ENCODE measurements at places on chromosomes 5 and 9.

DNA sequence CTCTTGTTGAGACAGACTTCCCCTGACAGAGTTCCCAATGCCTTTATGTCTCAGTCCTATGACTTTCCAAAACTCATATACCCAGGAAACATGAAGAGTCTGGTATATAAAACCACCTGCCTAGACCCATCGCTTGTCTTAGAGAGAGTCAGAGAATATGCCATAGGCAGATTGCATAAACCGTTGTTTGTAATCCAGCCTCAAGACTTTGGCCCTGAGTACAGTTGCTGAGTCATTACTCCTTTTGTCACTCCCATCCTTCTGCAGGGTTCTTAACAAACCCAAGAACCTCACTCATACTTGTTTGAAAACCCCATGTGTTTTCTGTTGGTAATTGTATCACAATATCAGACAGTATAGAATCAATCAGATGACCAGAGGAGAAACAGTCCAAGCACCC, 616.3 kb downstream of the SLCO4C1 start:
- DNase-seq, result no peak

GRCh38 chr9:35814841-35815543, at the start of gene HINT2:
HINT2 (minus strand) TSS chr9:35815042; CDS start chr9:35814979, 63 bp downstream.
- DNase-seq, result peak; percentile 93

DNA sequence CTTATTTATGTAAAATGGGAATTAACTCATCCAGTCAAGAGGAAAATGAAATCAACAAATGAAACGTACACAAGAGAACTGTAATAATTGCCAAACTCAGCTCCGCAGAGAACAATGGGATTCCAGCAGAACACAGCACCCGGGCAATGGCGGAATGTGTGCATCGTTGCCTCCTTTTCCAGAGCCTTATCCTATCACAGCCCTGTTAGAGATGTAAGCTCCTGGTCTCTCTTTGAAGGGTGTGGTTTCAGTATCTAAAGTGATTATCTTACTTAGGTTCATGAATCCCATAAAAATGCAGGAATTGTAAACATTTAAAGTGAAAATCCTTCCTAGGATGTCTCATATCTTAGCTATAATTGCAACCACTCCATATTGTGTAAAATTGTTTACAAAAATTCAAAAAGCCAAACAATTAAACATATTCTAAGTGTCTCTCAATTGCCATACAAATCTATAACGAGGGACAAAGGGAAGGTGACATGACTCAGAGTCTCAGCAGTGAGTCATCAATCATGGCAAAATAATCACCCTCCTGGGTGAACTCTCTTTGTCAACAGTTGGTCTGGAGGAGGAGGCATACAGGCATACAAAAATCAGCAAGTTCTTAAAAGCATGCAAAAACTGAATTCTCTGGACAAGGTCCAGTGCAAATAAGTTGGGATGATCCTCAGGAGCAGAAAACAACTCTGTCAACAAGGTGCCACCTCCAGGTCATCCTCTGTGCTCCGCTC, 22.6 kb downstream of the SEMA5A start:
- no peak for DNase-seq

GRCh38 chr5:89722538-89722937, 687.0 kb downstream of the CETN3 start:
- DNase-seq, result no peak

GRCh38 chr5:133106761-133107572, 55.2 kb downstream of the HSPA4 start:
- no peak for DNase-seq

DNA sequence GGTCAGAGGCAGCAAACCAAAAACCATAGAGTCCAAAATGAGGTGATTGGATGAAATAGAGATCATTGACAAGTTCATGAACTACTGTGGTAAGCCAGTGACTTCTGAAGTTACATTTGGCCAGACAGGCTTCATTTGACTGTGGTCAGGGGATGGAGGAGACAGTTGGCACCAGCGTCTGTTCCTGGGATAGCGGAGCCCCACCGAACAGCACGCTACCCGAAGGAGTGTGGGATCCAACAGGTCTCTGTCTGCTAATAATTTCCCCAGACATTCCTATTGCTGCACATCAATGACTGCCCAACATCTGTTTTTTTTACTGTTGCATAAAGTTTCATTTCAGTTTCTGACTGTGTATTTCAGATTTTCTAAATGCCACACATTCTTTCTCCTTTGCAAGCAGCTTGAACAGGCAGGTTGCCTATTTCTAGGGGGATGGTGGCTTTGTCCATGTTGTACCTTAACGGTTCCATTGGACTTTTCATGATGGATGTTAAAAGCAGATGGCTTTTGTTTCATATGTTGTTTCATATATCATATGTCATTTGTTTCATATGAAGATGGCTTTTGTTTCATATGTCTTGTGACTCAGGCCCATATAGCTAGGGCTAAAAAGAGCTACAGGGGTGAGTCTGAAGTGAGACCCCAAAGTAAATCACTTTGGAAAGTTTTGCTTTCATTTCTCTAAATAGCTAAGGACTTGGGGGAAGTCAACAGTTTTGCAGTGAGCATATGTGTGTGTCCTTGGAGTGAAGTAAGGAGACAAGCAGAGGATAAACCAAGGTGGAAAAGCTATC, 180.8 kb downstream of the GOLPH3 start:
- no peak for DNase-seq

- peak; percentile 19 for DNase-seq
These were observed 26.6 kb upstream of the ABLIM3 start for GRCh38 chr5:149114403-149115312.

DNA sequence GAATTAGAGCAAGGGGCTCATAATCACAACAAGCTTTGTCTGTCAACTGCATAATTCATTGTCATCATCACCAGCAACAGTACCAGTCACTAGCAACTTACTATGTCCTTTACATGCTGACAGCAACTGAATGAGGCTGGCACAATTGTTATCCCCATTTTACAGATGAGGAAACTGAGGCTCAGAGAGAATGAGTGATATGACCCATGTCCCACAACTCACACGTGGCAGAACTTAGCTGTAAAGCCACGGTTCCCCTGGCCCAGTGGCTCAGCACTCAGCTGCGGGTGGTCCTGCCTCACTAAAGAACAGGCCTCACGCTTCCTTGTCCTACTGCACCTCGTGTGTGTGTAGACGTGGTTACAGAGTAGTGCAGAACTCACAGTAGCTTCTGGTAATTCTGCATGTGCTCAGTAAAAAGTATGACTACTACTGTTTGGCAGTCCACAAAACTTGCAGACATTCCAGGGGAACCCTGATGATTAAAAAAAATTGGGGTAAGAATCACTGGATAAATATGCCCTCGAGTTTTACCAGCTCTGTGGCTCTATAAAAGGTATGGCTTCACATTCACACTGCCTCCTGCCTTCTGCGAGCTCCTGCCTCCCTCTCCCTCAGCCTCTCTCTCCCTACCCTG, 30.2 kb downstream of the AFAP1L1 start:
- DNase-seq, result no peak

DNA sequence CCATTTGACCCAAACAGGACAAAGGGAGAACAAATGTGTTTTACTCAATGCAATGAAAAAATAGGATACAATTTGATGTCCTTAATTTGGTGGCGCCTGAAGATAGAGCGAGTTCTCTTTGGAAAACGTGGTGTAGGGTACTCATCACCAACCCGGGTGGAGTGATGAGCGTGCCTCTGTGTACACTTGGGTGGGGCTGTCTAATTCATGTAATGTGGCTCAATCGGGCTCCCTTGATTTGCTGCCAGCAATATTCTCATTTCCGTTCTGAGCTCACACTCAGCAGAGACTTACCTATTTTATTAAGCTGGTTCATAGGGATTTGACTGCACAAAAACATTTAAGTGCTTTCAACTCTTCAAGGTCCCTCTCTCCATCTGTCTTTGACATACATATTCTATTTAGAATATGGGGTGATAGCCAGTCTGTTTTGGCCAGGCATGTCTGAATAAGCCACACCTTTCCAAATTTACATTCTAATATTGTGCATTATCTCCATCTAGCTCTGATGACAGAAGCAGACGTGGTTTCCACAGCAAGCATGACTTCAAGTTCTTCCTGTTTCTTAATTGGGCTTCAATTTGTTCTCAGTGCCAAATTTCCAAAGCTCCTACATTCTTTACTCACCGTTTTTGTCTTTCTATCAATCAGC, 162.5 kb downstream of the IRX2 start:
- DNase-seq, result no peak

GRCh38 chr5:110270-110888, 18.4 kb downstream of the PLEKHG4B start:
- DNase-seq, result no peak

- DNase-seq, result no peak
These were observed 1399.2 kb upstream of the CDH6 start for GRCh38 chr5:29794141-29794787.

DNA sequence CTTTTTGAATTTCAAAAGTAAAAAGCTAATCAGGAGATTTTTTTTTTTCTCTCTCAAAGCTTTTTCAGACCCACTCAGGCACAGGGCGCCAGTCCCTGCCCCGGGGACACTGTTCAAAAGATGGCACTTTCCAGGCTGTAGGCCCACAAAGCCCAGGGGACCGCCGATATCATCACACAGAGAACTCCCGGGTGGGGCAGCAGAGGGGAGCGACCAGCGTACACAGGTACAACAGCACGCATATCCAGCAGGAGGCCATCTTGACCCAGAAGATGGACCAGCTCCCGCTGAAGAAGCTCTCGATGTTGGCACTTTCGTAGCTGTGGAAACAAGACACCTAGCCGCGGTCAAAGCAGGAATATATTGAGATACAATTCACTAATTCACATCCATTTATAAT, 108.3 kb downstream of the THBS4 start:
- DNase-seq, result no peak

DNA sequence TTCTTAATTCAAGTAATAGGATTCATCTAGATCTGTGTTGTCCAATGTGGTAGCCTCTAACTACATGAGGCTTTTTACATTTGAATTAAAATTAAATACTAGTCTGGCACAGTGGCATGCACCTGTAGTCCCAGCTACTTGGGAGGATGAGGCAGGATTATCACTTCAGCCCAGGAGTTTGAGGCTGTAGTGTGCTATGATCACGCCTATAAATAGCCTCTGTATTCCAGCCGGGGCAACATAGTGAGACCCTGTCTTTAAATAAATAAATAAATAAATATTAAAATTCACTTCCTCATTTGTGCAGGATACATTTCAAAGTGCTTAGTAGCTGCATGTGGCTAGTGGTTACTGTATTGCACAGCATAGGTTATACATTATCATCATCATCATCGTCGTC, 91.8 kb downstream of the UBE2R2 start:
- DNase-seq, result no peak

DNA sequence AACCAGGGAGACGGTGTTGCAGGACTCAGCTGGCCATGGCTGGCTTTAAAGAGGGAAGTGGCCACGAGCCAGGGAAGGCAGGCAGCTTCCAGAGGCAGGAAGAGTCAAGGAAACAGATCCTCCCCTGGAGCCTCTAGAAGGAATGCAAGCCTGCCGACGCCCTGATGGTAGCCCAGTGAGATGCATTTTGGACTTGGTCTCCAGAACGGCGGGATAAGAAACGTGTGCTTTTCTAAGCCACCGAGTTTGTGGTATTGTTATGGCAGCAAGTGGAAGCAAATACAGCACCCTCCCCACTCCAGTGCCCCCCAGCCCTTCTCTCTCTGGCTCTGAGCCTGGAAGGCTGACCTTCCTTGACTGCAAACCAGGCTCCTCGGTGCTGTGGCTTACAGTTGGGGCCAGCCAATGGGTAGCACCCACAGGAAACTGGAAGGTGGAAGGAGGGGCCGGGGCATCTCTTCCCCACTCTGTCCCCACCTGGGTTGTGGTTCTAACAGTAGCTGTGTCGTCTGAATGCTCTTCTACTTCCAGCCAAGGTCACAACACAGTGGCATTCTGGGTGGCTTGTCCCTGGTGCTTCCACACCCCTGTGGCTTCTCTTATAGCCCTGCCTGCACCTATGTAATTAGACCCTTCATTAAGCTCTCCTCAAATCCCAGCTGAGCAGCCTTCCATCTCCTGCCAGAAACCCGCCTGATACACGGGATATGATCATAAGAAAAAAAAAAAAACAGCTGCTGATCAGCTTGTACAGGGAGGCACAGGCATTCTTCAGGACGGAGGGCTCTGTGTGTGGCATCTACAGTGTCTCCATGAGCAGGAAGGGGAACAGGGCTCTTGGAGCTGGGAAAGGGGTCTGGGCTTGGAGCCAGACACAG, 29.9 kb upstream of the UNC5A start:
- DNase-seq, result no peak

- no peak for DNase-seq
These were observed 264.7 kb upstream of the NR4A3 start for GRCh38 chr9:99556998-99557397.

GRCh38 chr5:163163858-163164257, 273.5 kb upstream of the CCNG1 start:
- DNase-seq, result no peak

DNA sequence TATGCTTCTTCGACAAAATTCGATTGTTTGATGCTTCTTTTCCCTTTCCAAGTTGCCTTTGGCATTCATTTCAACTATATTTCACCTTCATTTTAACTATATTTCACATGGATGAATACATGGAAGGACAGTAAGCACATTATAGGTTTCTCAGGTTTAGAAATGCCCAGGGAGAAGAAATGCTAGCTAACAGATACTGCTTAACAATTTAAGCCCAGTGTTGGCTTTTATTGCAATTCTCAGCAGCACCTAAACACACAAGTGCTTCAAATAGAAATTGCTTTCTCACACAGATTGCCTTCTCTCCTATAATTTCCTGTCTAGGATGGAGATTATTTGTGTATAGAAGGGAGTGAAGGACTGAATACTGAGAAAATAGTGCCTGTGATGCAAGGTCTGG, 30.2 kb upstream of the SMC5 start:
- DNase-seq, result no peak

DNA sequence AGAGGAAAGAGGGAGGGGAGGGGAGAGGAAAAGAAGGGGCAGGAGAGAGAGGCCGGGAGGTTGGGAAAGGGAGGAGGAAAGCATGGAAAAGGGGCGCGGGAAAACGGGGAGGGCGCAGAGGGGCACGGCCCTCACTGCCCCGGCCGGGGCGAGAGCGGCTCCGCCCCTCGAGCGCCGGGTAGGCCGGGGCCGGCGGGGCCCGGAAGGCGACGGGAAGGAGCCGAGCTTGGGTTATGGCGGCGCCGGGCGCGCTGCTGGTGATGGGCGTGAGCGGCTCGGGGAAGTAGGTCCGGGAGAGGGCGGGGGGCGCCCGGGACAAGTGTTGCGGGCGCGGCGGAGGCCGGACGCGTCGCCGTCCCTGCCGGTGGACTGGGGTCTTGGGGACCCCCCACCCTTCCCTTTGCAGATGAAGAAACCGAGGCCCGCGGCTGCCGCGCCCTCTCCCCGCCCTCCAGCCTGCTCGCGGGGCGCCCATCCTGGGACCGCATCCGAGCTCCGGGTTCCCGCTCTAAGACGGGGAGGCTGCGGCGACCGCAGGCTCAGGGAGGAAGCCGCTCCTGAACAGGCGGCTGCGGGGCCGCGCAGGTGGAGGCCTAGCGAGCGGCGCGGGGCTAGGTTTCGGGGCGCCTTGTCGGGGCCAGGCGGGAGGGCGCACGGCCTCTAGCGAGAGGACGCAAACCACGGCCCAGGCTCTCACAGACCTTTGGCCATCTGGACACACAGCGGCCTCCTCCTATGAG, at the start of gene IDNK:
Gene IDNK, plus strand, starts transcription at position 205 of the 740 bp plus-strand sequence. Its CDS starts 29 bp downstream, at position 234.
- DNase-seq, result peak; percentile 37

- DNase-seq, result no peak
These were observed 124.3 kb upstream of the SLC24A2 start for GRCh38 chr9:19913151-19913550.

- DNase-seq, result peak; percentile 66
These were observed 35.6 kb downstream of the DAB2IP start for GRCh38 chr9:121686930-121687541.
